ENCODE measurements at places on chromosomes 2 and 18.

GRCh38 chr18:58241877-58242276 lies 197.9 kb downstream of the NEDD4L start:
- no peak for DNase-seq

- DNase-seq = no peak
These were observed 39.0 kb downstream of the EEF1B2 start for GRCh38 chr2:206198677-206199076.

DNA sequence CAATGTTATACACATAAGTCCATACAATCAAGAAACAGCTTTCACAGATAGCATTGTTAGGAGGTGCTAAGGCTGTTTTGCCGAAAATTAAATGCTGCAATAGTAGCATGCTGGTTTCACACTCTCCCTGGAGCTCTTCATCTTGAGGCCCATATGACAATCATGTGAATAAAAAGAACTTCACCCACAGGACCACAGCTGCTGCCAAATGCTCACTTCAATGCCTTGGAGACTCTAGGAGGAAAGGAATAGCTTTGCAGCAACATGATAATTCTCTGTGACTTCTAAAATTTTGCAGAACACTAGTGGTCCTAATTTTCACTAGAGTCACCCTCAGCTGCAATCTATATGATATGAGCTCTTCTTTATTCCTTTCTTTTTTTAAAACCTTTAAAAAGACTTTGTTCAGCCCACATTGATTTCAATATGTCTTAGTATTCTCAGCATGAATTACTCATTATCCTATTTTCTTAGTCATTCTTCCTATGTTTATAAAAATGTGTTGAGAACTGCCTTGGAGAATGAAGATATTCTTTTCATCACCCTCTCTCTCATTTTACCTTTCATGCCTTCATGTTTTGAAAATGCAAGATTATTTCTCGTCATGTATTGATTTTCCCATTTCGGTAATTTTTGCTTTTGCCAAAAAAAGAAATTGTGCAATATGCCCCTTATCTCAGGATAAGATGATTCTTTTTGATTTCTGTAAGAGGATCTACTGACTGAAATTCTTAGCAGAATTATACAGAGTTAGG lies 108.2 kb downstream of the PDE1A start:
- DNase-seq = no peak

GRCh38 chr2:211216221-211216620 lies 659.8 kb downstream of the CPS1 start:
- peak; percentile 29 for DNase-seq

GRCh38 chr2:196915507-196916189 lies 10.9 kb downstream of the PGAP1 start:
- no peak for DNase-seq

DNA sequence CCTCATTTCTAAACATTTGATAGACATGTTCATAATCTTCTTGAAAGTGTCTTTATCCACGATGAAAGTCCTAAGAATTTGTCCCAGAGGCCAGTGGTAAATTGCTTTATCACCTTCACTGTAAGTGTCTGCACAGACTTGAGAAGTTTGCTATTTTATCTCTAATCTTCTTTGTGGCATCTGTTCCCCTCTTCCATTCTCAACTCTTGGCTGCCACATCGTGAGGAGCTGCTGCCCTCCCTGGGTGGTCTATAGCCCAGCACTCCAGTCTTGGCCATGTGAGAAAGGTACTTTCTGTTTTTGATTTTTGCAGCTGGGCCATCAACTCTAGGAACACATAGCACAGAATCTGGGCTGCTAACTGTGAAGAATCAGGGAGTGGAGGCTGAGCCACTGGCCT lies 45.5 kb downstream of the SLC14A2 start:
- DNase-seq = no peak

DNA sequence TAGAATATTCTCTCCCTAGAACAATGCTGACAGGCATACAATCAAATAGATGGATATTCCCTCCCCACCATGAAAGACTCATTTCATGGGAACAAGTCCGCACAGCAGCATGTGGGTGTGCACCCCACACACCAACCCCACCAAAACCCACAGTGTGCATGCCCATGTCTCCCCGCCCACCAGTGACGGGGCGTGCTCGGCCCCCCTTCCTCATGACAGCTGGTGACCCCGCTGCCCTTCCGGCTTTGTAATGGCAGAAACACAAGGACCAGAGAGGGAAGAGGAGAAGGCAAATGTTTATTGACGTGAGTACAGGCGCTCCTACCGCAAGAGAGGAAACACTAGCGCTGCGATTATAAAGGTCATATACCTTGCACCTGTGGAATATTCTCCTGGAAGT lies 30.8 kb upstream of the ODC1 start:
- no peak for DNase-seq

GRCh38 chr2:229873123-229873581 lies 48.7 kb downstream of the TRIP12 start:
- no peak for DNase-seq

DNA sequence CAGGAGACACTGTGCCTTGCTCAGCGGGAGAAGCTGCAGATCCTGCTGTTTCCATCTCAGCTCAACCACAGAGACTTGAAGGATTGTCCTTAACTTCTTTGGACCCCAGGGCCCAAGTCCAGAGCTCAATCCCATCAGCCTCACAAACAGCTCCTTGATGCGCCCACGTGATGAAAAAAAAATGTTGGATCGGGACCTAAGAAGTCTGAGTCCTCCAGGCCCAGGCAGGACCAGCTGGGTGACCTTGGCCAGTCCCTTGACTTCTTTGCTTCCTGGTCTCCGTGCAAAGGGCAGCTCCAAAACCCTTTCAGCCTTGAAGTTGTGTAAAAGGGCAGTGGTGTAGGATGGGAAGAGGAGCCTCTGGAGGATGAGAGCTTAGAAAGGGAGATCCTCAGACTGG lies 175.5 kb downstream of the ZFP36L2 start:
- no peak for DNase-seq

- DNase-seq = no peak
These were observed 73.6 kb downstream of the COPS8 start for GRCh38 chr2:237159006-237159911.

DNA sequence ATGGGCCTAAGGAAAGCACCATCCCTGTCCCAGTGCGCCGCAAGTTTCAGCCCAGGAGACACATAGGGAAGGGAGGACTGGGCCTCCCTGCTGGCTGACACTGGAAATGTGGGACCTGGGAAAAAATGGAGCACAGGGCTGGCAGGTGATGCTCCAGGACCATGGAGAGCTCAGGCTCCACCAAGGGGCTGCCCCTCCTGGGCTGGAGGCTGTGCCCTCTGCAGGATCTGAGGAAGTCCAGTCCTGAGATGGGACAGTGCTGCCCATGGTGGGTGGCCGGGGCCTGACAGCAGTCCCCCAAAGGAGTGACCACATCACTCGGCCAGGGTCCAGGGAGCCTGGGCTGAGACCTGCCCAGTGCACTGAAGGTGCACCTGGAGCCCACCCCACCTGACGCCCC lies 108.6 kb upstream of the TEKT4 start:
- DNase-seq = no peak

DNA sequence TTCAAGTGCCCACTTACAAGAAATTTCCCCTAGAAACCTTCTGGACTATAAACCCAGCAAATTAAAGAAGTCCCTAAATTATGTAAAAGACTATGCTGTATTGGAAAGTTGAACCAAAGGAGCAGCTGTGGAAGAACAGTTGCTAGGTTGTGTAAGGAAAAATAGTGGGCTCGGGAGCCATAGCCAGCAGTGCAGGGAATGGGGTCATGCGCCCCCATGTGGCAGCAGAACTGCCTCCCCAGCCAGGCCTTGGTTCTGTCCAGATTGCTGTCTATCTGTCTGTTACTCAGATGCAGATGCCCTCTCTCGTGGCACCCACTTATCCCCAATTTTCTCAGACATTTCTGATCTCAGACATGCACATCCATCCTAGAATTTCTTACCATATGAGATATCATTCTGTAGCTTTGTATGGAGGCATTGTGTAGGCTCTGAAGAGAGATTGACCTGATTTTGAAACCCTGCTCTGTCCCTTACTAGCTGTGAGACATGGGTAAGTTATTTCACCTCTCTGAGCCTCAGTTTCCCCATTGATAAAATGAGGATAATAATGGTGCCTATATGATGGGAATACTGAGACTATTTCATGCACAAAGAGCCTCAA lies 258.3 kb downstream of the SS18 start:
- peak; percentile 9 for DNase-seq

- DNase-seq = no peak
These were observed 363.1 kb downstream of the LRP1B start for GRCh38 chr2:141767691-141768090.

GRCh38 chr2:44107086-44107740 lies 61.5 kb upstream of the PPM1B start:
- peak; percentile 35 for DNase-seq

GRCh38 chr2:203492965-203493364 lies 42.1 kb downstream of the RAPH1 start:
- DNase-seq = no peak

DNA sequence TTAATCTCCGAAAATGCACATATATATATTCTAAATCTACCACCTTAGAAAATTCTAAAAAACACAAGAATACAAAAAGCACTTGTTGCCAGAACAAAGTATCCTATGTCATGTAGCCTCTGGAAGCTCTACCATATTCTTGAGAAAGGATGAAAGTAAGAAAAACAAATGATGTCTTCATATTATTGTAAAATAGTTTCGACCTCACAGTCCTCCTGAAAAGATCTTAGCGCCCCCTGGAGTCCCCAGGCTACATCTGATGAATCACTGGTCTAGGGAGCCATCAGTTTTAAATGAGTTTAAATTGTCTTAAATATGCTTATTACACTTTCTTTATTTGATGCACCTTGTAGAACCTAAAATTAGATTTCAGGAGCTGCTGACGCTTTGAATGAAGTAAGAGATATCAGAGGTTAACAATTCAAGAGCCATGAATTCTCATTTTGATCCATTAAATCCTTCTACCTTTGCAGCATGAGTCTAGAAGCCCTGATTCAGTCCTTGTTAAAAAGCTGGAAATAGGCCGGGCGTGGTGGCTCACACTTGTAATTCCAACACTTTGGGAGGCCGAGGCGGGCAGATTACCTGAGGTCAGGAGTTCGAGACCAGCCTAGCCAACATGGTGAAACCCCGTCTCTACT lies 138.8 kb downstream of the MCFD2 start:
- DNase-seq = peak; percentile 52

DNA sequence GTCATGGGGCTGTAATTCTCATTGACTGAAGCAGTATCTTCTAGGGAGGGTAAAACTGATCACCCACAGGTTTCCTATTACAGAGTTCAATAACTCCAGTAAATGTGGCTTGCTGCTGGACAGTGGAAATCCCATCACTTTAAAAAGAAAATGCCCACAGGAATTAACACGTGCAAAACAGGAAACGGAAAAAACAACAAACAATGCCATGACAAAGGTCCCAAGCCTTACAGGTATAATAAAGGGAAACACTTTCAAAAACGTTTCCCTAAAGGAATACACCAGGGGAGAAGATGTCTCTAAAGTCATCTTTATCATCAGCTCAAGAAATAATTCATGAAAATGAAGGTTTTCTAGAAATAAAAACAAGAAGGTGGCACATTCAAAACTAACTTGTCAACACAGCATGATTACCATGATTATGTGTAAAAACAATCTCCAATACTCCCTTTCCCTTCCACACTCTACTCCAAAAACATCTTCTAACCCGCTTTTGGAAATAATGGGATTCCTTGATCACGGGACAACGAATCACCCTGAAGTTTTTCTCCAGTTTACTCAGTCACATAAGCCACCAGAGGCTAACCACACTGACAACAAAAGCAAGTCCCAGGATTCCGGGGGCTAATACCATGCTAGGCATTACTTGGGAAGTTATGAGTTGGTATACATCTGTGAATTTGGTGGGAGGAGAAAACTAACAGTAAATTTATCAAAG lies 167.9 kb downstream of the TCF4 start:
- no peak for DNase-seq

GRCh38 chr2:165500816-165501215 lies 31.3 kb downstream of the CSRNP3 start:
- DNase-seq = no peak

GRCh38 chr2:212858496-212858895 lies 292.9 kb downstream of the IKZF2 start:
- DNase-seq = no peak

DNA sequence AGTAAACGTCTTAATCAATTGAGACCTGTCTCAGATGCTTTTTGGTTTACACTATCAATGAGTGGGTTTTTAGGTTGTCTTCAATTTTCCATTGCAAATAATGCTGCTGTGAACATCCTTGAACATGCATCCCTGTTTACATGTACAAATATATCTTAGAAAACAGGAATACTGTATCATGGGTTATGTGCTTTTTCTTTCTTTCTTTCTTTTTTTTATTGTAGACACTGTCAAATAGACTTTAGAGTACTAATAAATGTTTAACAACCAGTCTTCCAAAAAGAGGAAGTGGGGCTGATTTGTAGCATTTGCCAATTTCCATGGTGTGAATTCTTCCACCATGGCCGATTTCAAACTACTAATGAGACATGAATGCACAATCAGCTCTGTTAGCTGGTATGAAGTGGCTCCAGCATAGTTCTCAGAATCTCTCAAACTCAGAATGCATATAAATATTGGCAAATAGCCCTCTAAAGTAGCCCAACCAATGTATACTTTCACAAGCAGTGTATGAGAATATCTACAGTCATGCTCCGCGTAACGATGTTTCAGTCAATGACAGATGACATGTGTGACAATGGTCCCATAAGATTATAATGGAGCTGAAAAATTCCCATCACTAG lies 50.3 kb upstream of the B3GNT2 start:
- DNase-seq = peak; percentile 81

- peak; percentile 99 for DNase-seq
These were observed 96.4 kb downstream of the RTP5 start for GRCh38 chr2:241965931-241966412.

DNA sequence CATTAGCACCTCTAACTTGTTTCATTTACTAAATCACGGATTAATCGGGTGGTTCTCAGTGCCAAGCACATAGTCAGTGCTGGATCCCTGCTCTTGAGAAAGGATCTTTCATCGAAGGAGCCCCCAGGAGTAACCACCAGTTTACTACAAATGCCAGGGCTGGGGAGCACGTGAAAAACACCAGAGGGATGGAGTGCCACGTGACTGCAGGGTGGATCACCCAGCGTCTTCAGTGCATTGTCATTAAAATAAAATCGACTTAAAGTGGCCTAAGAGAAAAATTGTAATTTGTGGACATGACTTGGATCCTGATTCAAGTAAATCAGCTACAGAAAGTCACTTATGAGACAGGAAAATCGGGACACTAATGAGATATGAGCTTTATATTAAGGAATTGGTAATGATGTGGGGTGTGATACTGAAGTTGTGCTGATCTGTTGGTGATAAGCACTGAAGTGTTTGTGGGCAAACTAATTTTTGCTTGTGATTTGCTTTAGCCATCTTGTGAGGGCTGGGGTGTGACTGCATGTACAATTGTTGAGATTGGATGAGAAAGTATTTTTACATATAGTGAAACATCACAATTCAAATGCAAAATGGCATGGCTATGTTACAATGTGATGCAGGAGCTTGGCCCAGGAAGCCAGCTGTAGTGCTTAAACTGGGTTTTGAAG lies 63.8 kb downstream of the NCK2 start:
- DNase-seq = no peak

DNA sequence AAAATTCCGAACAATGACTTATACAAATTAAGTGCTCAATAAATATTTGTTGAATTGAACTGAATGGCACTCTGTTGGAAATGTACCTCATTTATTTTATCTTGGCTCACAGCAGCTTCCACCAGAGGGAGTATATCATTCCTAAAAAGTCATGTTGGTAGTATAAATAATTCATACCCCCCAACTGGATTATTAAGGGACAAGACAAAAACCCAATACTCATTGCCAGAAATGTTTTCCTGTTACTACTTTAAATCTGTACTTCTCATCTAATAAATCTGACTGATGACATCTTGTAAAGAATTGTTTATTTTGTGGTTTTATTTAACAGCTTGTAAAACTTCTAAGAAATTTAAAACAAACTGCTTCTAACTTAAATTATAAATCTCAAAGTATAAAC lies 163.9 kb downstream of the CDH2 start:
- no peak for DNase-seq
